ENCODE measurements at places on chromosomes 2 and 18.

- no peak for DNase-seq
These were observed 61.3 kb upstream of the MYT1L start for GRCh38 chr2:2392332-2392731.

DNA sequence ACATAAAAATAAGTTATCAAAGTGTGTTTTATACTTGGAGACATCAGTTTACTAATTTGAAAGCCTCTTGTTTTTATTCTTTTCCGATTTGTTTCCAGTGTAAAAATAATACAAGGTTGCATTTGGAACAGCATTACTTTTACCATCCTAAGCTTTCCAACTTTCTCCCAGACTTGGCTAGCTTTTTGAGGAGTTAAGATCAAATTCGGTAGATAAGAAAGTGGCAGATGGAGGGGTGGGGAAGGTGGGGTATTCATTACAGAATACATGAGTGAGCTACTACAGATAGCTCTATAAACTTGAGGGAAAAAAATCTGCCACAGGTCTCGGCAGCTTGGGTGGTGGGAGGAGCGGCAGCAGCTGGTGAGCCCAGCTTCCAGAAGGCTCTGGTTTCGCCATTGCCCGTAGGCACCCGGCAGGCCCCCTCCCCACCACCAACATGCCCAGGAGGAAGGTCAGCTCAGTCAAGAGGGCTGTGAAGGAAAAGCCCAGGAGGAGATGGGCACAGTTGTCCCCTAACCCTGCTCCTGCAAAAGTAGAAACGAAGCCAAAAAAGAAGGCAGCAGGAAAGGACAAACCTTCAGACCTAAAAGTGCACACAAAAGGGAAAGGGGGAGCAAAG lies 18.6 kb upstream of the RMC1 start:
- DNase-seq: no peak

DNA sequence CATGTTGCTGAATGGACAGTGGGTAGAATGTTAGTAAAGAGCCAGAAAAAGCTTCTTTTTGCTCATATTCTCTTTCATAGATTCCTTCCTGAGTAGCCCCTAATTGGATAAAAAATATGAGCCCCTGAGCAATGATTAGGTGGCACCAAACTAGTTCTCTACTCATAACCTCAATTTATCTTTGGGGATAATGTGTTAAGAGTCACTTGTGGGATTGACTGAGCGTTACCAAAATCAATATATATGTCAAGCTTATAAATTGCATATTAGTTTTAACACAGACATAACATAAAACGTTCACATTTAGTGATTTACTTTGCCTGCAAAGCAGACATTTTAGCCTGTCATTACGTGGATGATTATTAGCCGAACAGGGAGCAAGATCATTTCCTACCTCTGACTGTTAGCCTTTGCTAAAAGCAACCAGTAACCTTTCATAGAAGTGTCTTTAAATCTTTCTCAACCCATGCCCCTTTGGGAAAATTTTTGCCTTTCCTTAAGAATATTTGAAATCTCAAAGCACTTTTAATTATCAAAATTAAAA lies 85.4 kb downstream of the ARHGAP28 start:
- DNase-seq: no peak

GRCh38 chr2:24343225-24343882 lies 17.0 kb downstream of the ITSN2 start:
- DNase-seq: no peak

GRCh38 chr18:28576941-28577340 lies 400.0 kb upstream of the CDH2 start:
- DNase-seq: no peak

DNA sequence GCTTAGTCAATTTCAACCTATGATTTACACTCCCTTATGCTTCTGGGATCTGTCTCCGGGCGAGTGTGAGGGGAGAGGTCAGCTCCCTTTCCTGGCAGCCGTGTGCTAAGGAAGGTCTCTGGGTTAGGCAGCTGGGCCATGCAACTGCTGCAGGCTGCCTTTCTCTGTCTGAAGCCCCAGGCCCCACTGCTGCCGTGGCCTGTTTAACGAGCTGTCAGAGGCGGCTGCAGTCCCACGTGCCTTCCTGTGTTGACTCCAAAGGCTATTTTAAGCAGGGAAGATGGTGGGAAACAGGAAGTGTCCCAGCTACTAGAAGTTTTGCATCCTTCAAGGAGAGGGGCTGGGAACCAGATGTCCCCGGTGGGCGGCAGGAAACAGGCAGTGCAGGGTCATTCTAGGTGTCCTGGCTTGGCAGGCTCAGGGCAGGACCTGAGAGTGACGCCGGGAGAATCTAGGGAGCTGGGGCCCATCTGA lies 186.4 kb downstream of the TNS1 start:
- no peak for DNase-seq

GRCh38 chr2:148982282-148982681 lies 56.2 kb upstream of the LYPD6B start:
- no peak for DNase-seq

GRCh38 chr2:220510668-220511067 lies 883.2 kb downstream of the SLC4A3 start:
- DNase-seq: no peak

DNA sequence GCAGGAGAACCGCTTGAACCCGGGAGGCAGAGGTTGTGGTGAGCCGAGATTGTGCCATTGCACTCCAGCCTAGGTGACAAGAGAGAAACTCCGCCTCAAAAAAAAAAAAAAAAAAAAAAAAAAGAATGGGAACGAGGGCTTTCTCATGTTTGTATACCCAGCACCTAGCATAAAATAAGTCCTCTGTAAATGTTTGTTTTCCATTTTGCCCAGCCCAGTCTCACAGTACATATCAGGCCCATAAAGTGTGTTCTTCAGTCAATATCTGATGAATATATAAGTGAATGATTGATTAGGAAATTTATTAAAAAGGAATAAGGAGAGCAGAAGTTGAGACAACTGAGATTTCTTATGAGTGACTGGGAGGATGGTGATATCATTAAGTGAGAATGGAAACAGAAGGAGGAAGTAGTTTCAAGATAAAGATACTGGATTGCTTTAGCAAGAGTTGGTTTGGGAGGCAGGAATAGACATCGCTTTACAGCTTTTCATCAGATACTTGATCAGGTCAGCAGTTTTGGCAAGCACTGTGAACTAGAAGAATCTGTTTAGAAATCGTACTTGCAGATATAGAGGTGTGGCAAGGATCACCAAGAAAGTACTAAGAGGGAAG lies 327.5 kb downstream of the KIAA1328 start:
- no peak for DNase-seq

- DNase-seq: no peak
These were observed 89.1 kb downstream of the ALPK2 start for GRCh38 chr18:58539659-58540380.

- no peak for DNase-seq
These were observed 41.8 kb upstream of the SLC14A1 start for GRCh38 chr18:45682181-45682580.

GRCh38 chr18:22572341-22572740 lies 154.6 kb upstream of the CTAGE1 start:
- no peak for DNase-seq

DNA sequence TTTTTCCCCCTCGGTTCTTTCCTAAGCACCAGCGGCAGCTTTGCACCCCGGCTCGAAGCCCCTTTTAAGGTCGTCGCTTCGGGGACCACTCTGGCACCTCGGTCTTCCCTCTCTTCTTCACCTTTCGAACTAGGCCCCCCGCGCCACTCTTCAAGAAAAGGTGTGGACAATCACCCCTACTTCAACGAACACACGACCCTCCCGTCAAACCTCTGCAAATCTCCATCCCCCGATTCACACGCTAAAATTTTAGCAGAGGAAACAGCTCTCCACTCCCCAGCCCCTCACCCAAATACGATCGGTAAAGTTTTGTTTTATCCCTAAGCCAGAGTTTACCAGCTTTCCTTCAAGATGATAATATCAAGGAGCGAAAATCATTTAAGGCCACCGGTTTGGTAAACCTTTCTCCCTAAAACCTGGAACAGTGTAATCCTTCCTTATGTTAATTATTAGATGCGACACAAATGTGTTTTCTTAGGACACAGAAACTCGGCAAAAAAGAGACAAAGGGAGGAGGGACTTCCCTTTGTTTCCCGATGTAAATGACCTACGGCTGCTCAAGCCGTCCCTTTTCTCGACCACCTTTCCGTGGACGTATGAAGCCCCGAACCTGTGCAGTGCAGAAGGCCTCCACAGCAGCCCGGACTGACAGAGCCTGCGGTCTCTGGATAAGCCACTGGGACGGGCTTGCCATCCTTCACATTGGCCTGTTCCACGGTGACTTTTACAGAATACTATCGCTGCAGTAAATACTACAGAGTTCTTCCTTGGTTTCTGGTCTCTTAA lies 85.2 kb downstream of the RBMS1 start:
- DNase-seq: no peak

DNA sequence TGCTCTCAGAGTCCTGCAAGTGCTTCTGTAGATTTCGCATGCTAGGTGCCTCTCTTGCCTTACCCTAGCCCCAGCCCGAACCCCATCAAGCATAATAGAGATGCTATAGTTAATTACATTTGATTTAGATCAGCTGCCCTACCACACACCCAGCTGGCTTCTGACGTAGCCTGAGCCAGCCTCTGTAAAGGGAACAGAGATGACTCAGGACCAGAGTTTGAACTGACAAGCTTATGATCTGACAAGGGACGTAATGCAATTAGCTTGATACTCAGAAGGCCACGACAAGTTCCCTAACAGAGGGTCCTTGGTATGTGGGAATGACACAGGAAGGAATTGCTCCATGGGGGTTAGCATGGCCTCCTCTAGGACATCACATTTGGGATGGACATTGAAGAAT lies 126.6 kb downstream of the LRATD1 start:
- no peak for DNase-seq

GRCh38 chr2:221513232-221513631 lies 58.9 kb downstream of the EPHA4 start:
- DNase-seq: no peak

DNA sequence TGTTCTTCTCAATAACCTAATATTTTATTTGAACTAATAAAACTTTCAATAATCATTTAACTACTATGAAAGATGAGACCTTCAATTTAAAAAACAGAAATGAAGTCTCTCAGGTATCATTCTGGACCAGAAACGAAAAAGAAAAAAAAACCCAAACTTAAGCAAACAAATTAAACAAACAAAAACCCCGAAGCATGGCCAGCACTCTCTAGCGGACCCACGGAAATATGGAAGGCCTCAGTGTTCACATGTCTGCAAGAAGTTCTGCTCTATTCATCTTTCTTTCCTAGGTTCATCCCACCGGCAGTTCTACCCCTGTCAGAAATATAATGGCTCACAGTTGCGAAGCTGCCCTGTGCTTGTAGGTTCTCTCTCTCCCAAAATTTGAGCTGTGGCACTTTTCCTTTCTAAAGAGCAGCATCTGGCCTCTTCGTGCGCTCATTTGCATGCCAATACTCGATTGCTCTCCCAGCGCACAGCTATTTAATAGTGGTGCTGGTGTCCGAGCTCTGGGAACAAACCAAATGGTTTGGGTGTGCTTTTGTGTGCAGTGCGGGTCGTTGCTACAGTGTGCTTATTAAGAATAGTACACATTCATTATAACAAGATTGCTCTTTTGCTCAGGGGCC lies 129.0 kb upstream of the ZEB2 start:
- DNase-seq: no peak

DNA sequence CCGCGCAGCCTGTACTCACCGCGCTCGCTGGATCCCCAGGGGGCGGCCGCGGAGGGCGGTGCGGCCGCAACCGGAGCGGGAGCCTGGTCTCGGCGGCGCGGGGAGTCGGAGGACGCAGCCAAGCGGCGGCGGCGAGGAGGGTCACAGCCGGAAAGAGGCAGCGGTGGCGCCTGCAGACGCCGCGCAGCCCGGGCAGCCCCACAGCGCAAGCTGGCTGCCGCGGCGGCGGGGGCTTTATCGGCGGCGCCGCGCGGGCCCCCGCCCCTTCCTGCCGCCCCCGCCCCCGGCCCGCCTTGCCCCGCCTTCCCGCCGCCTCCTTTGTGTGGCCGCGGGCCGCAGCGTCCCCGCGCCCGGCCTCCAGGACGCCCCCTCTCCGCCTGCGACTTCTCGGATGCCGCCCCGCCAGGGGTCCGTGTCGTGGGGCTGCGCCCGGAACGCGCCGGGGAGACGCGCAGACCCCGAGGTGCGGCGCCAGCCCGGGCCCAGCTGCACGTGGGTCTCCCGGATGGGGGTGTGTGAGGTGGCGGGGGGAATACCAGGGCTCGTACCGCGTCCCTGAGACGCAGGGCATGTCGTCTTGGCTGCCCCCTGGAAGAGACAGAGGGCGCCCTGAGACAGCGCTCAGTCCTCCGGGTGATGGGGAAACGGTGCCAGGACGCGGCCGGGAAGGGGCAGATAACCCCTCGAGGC lies at the start of gene SERPINE2:
Gene SERPINE2 (minus strand): TSS at position 207 of the 690 bp plus-strand sequence. CDS start 37,386 bp downstream, outside the sequence.
- peak; percentile 68 for DNase-seq

- DNase-seq: no peak
These were observed 41.9 kb downstream of the LHCGR start for GRCh38 chr2:48713647-48714046.

DNA sequence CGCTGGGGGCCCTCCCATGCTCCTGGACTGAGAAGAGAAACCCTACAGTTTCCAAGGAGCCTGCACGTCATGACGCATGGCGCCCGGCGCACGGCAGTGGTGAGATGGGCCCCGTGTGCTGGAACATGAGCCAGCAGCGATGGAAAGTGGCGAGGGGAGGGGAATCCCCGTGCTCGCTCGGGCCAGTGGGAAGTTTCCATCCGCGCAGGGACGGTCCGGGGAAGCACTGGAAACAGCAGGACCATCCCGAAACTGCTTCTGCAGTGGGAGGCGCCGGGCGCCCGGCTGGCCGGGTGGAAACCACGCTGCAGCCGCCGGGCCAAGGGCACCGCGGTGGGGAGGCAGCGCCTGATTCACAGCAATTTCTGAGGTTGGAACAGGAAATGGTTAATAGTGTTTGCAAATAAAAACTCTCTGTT lies 4.9 kb upstream of the PDCD1 start:
- DNase-seq: no peak

- DNase-seq: no peak
These were observed 1139.4 kb upstream of the GYPC start for GRCh38 chr2:125516496-125517109.

GRCh38 chr18:13221869-13222855 lies 3.6 kb downstream of the LDLRAD4 start:
- DNase-seq: peak; percentile 94

- DNase-seq: no peak
These were observed 67.2 kb downstream of the PTGR3 start for GRCh38 chr18:75141734-75142133.

DNA sequence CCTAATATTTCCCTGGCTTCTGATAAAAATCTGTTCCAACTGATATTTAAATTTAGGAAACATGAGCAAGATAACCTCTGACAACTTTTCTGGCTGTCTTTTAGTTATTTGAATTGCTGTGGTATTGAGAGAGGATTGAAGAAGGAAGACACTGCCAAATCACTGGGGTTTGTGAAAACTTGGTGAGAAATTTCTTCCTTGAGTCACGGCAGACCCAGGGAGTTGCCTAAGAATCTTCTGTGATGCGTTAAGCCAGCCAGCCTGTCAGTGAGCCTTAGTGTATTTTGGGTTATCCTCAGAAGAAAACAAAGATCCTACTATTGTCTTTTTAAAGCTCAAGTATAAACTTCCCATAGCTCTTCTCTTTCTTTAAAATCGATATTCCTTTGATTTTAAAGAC lies 17.5 kb upstream of the DOK6 start:
- DNase-seq: no peak

- DNase-seq: no peak
These were observed 98.7 kb downstream of the UBR3 start for GRCh38 chr2:169925968-169926367.

- no peak for DNase-seq
These were observed 117.9 kb downstream of the NRP2 start for GRCh38 chr2:205800224-205800623.

GRCh38 chr2:980176-980575 lies 29.5 kb downstream of the SNTG2 start:
- no peak for DNase-seq

Measured in posterior cingulate gyrus (tissue), 11 donors.